ENCODE measurements at places on chromosomes 2 and 18.

- peak; percentile 86 for DNase-seq
These were observed 33.7 kb upstream of the MRPL33 start for GRCh38 chr2:27737676-27738348.

- no peak for DNase-seq
These were observed 150.6 kb downstream of the MCFD2 start for GRCh38 chr2:46765045-46765444.

GRCh38 chr2:240997856-240998705 is at the start of gene SNED1:
TSS of gene SNED1 (plus strand) at chr2:240998618. CDS start at chr2:240998838, 220 bp downstream.
- DNase-seq, result no peak

- DNase-seq, result no peak
These were observed 2.9 kb downstream of the TBR1 start for GRCh38 chr2:161418715-161419637.

- DNase-seq, result no peak
These were observed 46.0 kb upstream of the CALCRL start for GRCh38 chr2:187493877-187494568.

DNA sequence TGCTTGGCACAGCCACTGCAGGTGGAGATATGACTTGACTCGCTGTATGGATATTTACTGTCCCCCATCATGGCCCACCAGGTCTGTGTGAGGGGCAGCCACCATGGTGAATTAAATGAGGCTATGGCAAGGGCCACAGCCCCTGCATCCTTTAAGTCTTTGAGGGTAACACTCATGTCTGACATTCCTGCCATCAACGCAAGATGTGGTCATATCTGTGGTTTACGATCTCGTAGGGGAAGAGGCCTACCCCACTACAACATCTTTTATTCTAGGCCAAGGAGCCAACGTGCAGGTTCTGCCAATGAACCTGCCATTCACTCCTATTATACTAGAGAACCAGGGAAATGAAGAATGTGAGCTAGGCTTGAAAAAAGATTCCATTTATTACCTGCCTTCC is 381.6 kb upstream of the ID2 start:
- DNase-seq, result no peak

- no peak for DNase-seq
These were observed 472.6 kb downstream of the TXNL1 start for GRCh38 chr18:56165601-56166355.

- no peak for DNase-seq
These were observed 75.6 kb upstream of the KCNH7 start for GRCh38 chr2:162914161-162914560.

DNA sequence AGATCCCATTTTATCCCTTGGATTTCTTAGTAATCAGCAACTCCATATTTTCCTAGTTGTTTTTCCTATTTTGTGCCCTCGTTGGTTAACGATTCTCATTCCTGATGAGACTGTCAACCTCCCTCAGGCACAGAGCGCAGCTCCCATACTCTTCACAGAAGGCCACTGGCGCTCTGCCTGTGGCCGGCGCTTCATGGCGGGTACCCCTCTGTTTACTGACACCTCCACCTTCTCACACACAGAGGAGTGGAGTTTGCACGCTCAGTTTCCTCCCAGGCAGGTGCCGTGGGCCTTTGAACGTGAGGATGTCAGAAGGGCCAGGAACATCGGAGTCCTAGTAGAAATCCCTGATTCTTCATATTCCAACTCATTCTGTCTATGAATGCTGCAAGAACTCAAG is 139.0 kb downstream of the MBP start:
- DNase-seq, result no peak

- DNase-seq, result no peak
These were observed 146.3 kb downstream of the CALCRL start for GRCh38 chr2:187301706-187302105.
